Sciatic nerve (tissue), 2 donors: ENCODE measurements at places on chromosomes 3 and 15. TPM values are rescaled to one million over a fixed set of nuclear protein-coding genes. Genes with fewer than 3 reads are reported as not detected.

The APBA2 gene
- total RNA-seq: 3.5 TPM

The ROBO2 gene
- 1.6 TPM for total RNA-seq

The CLDN18 gene
- 0.09 TPM for total RNA-seq

The CHRM5 gene
- total RNA-seq: 0.18 TPM

The SUMF1 gene
- 27.1 TPM for total RNA-seq

The SLC9A9 gene
- total RNA-seq: 16.0 TPM

The ZWILCH gene
- total RNA-seq: 3.9 TPM

The NANOGP8 gene
- total RNA-seq: 0.98 TPM
